ENCODE measurements at places on chromosomes 6 and 20.

- no peak for DNase-seq
Measured at GRCh38 chr6:9515633-9516606, 899.0 kb downstream of the TFAP2A start.

DNA sequence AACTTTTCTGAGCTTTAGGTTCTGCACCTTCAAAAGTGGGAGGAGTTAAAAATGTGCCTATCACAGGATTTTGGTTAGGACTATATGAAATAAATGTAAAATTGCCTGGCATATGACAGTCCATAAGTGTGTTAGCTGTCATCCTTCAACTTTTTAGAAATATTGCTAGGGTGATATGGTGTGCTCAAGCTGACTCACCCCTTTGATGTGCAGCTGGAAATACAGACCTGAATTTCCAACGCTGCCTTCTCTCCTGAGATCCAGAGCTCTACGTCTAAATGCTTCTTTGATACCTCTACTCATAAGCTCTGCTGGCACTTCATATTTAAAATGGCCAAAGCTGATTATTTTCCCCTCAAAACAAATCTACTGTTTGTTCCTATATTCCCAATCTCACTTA is 2.7 kb downstream of the SLC35B3 start:
- no peak for DNase-seq

- DNase-seq, result no peak
Measured at GRCh38 chr6:135576055-135576454, 78.5 kb upstream of the AHI1 start.

DNA sequence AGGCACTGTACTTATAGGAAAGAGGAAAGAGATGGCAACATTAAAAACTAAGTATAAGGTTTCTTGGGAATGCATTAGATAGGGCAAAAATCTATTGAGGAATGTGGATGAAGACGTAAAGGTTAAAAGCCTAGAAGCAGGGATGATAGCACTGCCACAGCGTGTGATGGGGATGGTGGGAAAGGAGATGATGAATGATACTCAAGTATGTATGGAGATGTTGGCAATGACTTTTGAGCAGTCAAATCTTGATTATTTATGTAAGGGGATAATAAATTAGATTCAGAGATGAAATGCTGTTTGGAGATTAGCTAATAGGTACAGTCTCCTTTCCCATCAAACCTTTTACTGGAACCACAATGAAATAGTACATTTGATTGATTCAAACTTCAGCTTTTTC is 432.8 kb downstream of the GRIK2 start:
- DNase-seq, result no peak

DNA sequence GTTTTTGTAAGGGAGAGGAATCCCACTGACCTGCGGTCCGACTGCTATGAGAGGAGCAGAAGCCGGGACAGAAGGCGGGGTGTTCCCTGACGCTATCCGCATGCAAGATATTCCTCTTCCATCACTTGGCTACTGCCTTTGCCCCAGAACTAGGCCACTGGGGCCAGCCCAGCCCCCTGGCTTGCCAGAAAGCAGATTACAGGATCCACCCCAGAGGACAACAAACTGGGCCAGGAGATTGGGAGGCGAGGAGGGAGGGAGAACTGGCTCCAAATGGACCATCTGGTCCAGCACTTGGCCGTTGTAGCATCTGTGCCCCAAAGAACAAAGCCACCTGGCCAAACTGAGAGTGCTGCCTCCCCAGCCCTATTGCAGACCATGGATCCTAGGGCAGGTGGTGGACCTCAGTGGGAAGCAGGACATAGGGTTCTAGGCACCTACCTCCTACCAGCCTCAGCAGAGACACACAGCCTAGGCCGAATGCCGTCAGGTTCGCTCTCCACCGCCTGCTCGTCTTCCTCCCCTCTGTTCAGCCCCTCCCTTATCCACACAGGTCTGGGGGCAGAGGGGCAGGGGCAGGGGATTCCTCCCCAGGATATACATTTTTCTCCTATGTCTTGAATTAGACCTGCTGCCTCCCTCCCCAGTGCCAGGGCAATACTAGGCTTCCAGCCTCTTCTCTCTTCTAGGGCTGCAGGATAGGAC is 4.0 kb downstream of the MDGA1 start:
- DNase-seq, result no peak

- DNase-seq, result no peak
Measured at GRCh38 chr6:168309997-168310396, 9.6 kb downstream of the DACT2 start.

GRCh38 chr6:121868206-121868605 is 432.8 kb downstream of the GJA1 start:
- no peak for DNase-seq

DNA sequence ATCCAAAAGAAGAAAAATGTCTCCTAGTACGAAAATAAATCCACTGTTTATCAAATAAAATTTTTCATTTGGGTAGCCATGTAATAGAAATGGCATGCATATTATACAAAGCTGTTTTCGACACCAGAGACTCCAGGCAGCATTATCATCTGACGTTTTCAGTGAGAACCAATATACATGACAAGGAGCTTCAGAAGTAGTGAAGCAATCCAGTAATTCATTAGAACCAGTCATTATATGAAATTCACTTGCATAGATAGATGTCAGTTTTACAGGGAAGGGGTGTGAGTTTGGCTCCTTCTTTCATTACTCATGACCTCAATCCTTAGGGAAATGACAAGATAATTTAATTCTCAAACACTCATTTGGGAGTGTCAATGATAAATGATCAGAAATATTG is 14.7 kb downstream of the HTR1B start:
- DNase-seq, result no peak

GRCh38 chr6:114735025-114735735 is 392.4 kb upstream of the HS3ST5 start:
- no peak for DNase-seq

DNA sequence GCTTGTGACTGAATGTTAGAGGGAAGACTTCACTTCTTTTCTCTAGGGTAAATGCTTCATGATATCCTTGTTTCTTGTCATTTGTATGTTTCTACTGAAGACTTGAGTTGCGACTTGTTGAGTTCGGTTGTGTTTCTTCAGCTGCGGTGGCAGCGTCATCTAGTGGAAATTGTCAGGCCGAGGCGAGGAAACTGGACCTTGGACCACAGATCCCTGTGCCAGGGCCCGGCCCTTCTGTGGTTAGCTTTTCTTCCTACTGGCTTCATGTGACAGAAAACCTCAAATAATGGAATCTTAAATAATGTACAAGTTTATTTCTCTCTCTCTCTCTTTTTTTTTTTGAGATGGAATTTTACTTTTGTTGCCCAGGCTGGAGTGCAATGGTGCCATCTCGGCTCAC is 12.4 kb downstream of the MTHFD1L start:
- peak; percentile 54 for DNase-seq

DNA sequence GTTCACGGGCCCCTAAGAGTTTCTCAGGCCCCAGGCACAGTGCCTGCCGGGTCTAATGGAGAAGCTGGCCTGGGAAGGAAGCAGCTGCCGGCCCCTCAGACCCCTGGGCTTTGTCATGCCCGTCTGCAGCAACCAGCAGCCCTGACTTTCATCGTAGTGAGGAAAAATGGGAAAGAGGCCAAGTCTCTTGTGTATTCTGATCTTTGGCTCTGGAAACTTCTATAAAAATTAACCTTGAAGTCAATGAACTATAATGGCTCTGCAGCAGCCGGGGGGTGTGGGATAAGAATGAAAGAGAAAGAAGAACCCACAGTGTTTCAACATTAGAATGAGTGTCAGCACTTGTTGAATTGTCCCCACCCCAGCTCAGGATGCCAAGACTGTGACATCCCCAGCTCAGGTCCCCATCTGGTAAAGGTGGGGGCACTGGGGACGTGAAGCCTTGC is 12.9 kb downstream of the TGM2 start:
- peak; percentile 86 for DNase-seq

DNA sequence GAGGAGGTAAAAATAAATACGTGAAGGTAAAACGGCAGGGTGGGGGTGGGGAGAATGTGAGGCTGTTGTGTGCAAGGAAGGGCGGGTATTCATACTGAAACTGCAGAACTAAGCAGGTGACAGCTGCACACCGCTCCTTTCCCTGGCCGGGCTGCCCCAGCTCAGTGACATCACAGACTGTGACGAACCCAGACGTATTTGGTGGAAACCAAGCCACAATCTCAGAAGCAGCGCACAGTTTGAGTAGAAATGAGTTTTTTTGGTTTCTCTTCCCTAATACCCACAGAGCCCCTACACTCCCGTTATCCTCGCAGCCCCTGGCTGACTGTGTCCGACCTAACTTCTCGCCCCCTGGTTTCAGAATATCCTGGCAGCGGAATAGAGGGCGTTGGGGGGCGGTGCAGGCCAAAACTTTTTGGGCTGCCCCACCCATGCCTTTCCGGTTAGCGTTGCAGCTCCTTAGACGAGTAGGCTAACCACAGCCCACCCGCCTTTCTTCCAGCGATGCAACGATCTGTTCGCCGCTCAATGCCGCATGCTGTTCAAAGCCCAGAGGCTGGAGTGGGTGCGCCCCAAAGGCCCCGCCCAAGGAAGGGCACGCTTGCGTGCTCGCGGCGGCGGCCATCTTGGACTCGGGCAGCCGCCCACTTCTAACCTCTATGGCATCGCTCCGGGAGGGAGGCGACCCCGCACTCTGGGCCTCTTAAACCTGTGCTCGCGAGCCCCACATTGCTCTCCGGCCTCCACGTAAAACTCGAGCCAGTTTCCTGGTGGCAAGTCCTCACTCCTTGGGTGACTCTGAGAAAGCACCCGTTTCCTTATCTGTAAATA is 9.1 kb downstream of the BAK1 start:
- DNase-seq, result peak; percentile 72

GRCh38 chr6:13526727-13527670 is 39.6 kb upstream of the GFOD1 start:
- no peak for DNase-seq

DNA sequence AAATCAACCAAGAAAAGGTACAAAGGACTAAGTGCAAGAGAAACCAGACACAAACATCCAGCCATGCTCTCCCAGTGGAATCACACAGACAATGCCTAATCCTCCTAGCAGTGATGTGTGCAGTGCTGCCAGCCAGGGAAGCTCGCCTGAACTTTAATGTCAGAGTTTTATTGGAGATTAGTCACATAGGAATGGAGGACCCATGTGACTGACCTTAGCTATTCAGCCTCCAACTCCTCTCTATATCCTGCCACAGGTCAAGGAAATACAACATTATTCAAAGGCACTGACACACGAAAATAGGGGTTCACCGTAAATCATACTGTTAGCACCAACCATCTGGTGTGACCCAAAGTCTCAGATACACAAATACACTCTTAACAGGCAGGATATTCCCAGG is 684.6 kb downstream of the DOK5 start:
- DNase-seq, result no peak

GRCh38 chr6:149026530-149026942 is 279.7 kb downstream of the UST start:
- DNase-seq, result peak; percentile 61

DNA sequence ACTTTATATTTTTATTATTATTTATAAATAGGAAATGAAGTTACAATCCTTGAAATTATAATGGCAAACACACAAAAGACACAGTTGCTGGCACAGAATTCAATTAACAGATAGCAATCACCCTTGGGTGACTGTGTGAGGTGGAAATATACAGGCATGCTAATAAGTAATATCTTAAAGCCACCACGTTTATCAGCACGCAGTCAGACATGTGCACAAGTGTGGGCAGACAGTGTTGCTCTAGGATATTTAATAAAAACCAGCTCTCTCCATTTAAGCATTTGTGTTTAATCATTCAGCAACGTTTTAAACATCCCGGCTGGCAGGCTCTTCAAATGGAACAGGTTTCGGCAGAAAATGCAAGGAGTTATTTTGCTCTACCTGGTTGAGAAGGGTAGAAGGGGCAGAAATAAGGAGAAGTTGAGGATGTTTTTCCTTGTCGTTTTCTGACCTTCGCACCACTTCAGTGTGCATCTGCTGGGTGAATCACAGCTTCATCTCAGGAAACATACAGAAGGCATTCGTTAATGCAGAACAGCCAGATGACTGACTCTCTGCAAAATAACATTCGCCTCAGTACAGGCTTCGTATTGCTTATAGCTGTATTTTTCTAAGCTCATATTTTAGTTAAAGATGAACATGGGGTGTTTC is 585.1 kb downstream of the QKI start:
- no peak for DNase-seq

- DNase-seq, result no peak
Measured at GRCh38 chr20:4465212-4465611, 256.5 kb upstream of the PRND start.

DNA sequence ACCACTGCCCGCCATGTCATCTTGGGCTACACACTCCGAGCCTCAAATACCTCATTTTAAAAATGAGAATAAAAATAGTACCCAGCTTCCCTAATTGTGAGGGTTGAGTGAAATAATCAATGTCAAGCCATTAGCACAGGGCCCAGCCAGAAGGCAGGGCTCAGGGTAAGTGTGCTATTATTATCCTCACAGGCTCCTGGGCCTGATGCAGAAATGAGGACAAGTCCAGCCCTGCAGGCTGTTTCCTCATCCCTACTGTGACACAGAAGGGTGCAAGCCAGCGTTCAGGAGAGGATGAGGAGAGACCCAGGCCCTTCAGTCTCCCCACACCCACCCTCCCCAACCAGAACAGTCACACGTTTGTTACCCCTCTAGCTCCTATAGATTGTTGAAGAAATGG is 4.0 kb downstream of the DLK2 start:
- no peak for DNase-seq

- no peak for DNase-seq
Measured at GRCh38 chr6:101000341-101000740, 119.2 kb upstream of the ASCC3 start.

GRCh38 chr6:23510778-23511510 is 615.1 kb upstream of the NRSN1 start:
- DNase-seq, result no peak

DNA sequence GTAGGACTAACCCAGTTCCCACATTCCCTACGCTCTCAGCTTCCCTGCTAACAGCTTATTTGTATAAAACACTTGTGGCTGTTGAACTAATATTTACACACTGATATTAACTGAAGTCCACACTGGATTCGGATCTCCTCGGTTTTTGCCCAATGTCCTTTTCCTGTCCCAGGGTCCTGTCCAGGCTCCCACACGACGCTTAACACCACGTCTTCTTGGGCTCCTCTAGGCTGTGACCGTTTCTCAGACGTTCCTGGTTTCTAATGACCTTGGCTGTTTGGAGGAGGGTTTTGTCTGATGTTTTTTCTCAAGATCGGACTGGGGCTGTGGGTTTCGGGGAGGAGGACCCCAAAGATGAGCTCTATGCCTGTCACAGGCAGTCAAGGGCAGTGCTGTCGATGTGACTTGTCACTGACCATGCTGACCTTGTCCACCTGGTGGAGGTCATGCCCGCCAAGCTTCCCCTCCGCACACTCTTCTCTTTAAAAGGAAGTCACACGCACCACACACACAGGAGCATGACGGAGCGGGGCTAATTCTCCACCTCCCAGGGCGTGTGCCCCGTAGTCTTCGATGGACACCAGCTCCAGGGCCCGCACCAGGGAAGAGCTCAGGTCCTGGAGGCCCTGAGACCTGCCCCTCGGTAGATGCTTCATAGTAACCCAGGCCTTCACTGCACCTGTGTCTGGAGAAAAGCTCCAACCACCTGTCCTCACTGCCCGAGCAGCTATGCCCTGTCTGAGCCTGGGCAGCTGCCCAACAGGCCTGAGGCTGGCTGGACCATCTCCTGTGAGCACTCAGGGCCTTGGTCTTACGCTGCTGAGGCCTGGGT is 72.0 kb downstream of the TTLL2 start:
- no peak for DNase-seq
